Left ventricle myocardium inferior (tissue), 1 donor: ENCODE measurements at places on chromosomes 7 and 10.

DNA sequence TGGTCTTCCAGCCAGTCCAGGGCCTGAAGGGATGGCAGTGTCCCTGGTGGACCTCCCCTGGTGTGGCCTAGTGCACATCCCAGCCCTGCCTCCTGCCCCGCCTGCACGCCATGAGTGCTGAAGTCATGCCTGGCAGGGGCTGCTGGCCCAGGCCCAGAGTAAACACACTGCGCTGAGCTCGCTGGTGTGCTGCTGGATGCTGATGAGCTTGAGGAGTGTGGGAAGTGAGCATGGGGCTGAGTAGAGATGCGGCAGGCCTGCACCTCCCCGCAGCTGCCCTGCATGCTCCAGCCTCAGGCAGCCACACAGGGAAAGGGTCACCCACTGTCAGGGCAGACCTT is 43.2 kb downstream of the HTRA1 start:
- peak; percentile 92 for DNase-seq

DNA sequence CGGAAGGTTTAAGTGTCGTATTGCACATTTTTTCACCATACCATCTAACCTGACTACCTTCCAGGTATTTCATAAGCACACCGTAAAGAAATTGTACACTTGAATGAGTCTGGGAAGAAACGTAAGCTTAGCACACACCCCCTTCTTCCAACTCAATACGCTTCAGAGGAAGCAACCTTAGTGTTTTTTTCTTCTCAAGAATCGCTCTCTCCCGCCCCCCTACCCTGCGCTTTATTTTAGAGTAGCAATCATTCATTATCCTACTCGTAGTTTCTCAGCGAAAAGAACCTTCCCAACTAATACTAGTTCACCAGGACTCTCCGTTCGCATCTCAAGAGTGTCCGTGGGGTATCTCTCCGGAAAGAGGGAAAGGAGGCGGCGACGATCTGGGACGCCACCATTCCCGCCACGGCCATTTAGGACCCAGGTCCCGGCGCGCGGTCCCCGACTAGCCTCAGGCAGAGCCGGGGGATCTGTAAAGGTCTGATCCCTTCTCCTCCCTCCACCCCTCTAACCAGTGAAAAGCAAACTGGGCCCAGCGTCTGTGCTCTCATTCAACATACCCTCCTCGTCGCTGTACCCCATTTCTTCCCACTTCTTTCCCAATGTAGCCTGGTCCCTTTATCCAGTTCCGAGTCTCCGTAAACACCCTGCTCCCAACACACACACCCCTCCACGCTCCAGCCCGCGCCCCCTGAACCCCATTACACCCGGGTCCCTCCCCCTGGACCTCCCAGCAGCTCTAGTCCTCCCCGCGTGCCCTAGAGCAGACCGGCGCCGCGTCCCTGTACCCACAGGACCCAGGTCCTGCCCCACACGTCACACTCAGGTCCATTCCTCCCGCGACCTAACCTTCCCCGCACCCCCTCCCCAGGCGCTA is 16.0 kb downstream of the MYOZ1 start:
- DNase-seq = peak; percentile 30

- DNase-seq = no peak
These were observed 491.1 kb upstream of the AKR1E2 start for GRCh38 chr10:4334871-4335270.

DNA sequence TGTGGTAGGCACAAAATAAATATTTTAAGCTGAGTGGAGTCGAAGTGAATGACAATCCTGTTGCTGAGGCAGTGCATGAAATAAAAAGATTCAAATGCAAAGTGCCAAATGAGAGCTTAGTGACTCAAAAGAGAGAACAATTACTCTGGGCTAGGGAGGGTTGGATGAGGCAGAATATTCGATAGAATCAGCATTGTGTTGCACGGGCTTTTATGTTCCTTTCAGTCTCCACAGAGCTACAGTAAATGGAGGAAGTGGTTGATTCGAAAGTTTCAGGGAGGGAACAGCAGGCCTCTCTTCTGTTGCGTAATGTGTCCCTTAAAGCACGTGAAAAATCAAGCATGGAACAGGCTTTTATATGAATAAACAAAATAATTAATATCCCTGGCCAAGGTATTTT is 599.3 kb upstream of the CELF2 start:
- DNase-seq = no peak

DNA sequence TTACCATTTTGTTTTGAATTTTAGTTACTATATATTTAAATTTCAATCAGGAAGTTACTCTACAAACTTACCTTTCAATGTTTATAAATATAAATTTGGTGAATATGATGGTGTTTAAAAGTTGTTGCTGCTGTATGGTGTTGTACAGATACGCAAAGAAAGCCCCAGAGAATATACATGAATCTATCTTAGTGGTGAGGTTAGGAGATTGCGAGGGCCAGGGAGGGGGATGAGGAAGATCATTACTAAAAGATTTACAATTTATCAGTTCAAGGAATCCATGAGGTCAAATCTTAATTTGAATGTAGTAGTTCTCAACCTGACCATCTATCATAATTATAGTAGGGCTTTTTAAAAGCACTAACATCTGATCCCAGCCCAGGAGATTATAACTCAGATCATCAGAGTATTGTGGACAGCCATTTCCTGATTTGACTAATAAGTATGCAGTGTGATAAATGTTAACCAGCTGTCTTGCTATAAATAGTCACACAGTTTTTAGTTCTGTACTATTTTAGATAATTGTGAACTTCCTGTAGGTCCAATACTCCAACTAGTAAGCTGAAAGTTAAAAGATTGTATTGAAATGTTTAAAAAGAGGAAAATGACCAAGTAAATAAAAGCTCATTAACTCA is 23.6 kb downstream of the FAM3C start:
- DNase-seq = no peak

GRCh38 chr10:117677890-117678500 is 135.4 kb downstream of the EMX2 start:
- DNase-seq = no peak

DNA sequence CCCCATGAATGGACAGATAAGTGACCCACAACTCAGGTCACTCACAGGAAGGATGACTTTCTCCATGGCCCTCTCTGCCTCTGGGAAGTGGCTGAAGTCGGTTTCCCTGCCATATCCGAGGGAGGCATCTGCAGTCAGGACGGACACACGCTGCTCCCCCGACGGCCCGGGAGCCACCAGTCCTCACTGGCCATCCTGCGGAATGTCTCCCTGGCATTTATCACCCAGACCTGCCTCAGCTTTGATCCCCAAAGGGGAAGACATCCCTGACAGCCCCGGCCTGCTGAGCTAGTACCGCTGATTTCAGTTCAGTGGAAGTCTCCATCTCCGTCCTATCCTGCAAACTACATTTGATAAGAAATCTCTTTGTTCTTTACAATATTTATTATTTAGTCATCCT is 339.5 kb upstream of the MKI67 start:
- DNase-seq = no peak

GRCh38 chr10:101482568-101482967 is 105.5 kb downstream of the POLL start:
- DNase-seq = no peak

GRCh38 chr7:151896486-151896885 is 19.6 kb upstream of the PRKAG2 start:
- no peak for DNase-seq

DNA sequence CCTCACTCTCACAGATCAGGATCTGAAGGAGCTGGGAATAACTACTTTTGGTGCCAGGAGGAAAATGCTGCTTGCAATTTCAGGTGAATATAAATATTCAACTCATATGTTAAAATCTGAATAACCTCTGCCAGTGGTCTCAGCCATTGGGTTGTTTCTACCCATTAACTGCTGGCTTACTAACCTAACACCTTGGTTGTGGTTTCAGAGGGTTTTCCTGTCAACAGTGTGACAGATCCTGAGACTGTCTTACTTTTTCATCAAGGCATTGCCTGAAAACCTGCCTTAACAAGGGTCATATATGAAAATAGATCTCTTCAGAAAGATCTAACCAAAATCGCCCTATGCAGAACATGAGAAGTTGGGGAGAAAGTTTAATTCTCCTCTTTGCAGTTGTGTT is 307.7 kb downstream of the BICC1 start:
- no peak for DNase-seq

DNA sequence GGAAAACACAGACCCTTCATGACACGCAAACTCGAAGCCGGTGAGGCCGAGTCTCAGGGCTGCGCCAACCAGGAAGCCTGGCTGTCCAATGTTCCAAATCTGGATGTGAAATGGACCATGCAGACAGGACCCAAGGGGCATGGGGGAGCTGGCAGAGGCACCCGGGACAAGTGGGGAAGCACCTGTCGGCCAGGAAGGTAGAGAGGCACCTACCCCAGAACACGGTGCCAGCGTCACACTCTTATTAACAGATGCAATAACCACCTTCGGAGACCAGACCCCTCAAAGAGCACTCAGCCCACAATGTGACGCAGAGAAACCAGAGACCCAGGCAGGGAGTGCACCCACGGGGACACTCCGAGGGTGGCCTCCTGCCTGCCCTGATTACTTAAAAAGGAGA is 88.3 kb upstream of the PDGFA start:
- DNase-seq = no peak

DNA sequence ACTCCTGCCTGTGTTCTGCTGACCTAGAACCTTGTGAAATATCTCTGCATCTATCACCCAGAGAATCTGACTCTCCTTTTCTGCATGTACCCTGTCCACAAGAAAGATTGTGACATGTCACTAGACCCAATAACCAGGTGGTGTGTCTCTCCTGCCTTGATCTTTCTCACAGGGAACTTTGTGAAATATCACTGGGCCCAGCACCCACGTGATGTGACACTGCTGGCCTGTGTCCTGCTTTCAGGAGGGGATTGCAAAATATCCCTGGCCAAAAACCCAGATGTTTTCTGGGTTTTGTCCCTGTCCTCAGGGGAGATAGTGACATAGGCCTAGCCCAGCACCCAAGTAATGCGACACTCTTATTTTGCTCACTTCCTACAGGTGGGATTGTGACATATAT is 10.1 kb upstream of the ZNF107 start:
- no peak for DNase-seq

DNA sequence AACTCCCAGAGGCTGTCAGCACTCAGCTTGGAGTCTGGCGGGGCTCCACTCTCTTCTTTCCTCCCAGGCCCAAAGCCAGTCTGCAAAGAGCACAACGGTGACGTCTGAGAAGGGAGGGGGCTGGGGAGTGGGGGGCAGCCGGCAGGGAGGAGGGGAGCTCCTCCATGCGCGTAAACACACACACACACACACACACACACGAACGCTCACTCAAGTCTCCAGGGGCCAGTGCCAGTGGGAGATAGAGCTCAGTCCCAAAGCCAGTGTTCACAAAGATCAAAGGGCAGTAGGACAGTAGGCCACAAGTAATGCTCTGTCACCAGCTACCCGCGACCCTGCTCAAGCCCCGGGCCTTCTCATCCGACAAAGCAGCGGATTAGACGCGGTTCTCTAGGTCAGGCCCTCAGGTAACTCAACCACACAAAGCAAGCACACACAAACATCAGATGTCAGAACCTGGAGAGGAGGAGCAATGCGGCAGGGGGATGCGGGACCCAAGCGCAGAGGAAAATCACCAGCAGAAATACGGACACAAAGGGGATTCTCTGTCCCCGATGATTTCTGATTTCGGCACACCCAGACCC is 19.9 kb downstream of the TCAF1 start:
- peak; percentile 77 for DNase-seq

DNA sequence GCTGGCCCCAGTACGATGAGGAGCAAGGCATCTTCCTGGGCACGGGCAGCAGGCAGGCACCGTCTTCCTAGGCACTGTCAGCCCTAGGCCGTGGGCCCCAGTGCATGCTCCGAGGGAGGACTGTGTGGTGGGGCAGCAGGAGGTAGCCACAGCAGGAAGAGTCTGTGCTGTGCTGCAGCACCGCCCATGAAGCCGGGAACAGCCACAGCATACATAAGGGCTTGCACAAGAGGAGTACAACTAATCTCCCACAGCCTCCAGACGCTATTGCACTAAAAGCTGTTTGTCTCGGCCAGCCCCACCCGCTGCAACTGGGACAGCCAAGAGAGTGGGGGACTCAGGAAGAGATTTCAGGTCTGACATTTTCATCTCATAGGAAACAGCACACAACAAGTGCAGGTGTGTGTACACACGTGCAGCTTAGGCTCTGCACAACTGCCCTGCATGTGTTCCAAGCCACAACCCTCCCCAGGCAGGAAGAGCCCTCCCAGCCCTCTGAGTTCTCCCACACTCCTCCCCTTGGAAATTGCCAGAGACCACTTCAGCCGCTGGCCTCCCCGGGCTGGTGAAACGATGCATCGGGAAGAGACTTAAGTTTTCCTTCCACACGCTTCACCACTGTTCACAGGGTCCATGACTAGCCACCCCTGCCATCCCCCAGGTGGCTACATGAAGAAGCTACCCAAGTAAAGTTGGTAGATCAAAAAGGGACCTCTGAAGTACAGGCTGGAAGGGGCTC is 88.1 kb upstream of the DDC start:
- peak; percentile 70 for DNase-seq

DNA sequence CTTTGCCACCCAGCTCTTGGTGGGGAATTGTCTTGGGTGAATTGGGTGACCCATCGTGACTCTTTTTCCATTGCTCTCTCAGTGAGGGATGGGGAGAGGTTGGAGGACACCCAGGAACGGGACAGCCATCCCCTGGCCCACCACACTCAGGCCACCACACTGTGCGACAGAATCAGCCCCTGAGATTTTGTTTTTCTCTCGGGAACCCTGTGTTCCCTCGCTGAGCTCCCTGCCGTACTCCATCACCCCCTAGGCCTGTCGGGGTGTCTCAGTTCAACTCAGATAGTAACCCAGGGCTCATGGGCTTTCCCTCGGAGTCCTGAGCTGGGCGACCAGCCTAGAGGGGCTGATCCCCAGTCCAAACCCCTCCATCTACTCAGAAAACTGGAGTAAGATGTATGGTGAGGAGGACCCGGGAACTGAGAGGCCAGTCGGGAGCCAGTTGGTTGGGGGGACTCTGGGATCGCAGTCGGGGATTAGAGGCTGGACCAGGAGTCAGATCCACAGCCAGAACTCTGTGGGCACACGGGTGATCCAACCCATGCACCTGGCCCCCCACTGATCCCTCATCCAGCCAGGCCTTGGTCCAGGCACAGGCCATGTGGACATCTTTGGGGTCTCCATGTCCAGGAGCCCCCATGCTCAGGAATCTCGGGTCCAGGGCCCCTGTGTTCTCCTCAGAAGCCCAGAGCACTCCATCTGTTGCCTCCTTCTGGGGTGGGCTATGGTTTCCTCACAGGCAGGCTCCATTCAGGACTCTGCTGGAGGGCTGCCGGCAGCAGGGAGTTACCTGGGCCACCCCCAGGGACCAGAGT is 9.3 kb downstream of the CRYGN start:
- DNase-seq = no peak

- no peak for DNase-seq
These were observed 169.6 kb upstream of the KLF6 start for GRCh38 chr10:3954615-3955014.

- no peak for DNase-seq
These were observed 115.6 kb upstream of the FAM133B start for GRCh38 chr7:92705831-92706230.

DNA sequence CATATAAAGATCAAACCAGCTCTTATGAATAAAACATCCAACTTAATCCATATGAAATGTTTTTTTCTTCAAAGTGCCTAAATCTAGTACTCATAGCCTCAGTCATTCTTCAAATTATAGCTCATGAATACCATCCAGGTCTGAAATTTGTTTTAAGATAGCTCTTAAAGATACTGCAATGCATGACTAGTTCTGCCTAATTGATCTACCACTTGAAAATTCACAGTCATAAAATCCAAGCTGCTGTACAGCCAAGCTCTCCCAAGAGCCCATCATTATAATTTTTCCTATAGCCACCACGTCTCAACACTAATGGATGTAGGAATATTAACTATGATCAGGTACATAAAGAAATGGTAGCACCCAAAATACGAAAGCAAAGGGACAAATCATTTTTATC is 87.9 kb upstream of the RNF148 start:
- no peak for DNase-seq

GRCh38 chr10:128318366-128318765 is 192.1 kb upstream of the MKI67 start:
- DNase-seq = no peak

GRCh38 chr7:2074691-2075090 is 158.1 kb downstream of the MAD1L1 start:
- no peak for DNase-seq
